ENCODE measurements at places on chromosomes 11 and 22.

GRCh38 chr22:25420471-25420924 is 144.0 kb upstream of the GRK3 start:
- DNase-seq: no peak

DNA sequence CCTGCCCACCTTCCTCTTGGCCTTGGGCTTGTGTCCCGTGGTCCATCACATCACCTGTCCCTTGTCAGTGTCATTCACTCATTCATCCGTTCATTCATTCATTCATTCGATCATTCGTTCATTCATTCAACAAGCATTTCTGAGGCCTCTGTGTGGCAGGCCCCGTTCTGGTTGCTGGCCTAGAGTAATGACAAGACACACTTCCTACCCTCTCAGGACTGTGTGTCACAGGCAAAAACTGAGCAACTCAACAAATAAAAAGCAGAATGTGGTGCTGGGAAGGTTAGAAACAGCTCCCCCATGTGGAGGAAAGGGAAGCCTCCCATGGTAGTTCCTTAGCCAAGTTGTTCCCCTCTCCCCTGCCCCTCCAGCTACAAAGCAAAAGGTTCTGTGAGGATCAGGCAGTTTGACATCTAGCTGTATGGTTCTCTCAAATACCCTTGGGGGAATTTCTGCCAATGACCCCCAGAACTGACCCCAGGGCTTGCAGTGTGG is 1.6 kb upstream of the OMP start:
- peak; percentile 40 for DNase-seq

GRCh38 chr11:118106789-118107335 is 20.1 kb upstream of the SMIM35 start:
- DNase-seq: no peak

DNA sequence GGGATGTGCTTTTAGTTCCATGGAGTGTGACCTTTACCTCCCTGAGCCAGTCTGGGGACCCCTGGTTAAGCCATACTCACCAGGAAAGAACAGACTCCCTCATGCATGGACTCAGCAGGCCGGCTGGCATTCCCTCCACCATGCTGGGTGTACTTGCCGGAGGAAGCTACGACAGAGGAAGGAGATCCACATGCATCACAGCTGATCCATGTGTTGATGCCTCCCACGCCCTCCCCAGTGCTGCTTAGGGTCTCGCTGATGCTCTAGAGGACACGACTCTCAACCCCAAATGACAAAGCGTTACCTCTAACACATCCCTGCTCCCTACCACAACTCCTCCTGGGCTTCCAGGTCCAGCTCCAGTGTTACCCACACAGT is 39.8 kb downstream of the GAB4 start:
- no peak for DNase-seq

DNA sequence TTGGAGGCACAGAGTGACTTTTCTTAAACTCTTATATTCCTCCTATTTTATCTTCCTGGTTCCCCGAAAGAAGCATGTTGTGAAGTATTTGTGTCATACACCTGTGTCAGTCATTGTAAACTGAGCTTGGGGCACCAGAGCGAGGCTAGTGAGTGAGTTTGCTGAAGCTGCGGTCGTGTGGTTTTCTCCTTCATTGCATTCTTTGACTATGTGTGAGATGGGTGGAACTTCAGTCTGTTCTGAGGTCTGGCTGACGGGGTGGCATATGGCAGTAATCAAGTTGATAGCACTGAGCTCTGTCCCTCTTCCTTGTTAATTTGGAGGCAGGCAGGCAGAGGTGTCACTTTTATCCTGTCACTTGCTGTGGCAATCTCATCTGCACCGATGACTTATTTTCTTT is 4.2 kb downstream of the VPS26B start:
- peak; percentile 37 for DNase-seq

DNA sequence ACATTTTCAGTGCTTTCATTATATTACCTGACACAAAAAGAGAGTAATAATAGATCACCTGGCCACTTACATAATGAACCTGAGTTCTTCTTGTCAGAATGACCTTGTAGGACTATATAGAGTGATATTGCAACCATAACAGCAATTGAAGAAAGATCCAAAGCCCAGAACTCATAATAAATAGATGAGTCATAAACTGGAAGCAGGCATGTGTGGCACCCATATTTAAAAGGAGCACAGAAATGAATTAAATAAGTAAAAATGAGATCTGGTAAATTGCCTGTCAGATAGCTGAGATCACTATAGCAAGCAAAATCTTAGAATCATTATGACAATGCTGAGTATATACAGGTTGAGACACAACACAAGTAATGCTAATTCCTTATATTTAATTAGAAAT is 331.8 kb downstream of the AASDHPPT start:
- no peak for DNase-seq

DNA sequence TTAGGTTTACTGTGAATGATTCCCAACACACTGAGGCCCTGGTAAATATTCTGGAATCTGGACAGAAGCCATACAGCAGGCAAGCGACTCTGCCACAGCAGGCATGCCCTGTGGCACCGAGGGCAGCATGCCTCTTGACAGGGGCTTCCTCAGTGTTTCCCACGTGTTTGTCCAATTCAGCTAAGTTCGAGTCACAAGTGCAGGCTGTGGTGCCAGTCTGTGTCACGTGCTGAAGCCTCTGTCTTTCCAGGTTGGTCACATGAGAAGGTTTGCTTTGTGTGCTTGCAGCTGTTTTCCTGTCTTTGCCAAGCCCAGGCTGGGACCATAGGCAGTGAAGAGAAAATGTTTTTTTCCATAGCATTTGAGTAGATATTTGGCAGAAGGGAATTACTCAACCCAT is 2.4 kb upstream of the PPFIBP2 start:
- DNase-seq: no peak

DNA sequence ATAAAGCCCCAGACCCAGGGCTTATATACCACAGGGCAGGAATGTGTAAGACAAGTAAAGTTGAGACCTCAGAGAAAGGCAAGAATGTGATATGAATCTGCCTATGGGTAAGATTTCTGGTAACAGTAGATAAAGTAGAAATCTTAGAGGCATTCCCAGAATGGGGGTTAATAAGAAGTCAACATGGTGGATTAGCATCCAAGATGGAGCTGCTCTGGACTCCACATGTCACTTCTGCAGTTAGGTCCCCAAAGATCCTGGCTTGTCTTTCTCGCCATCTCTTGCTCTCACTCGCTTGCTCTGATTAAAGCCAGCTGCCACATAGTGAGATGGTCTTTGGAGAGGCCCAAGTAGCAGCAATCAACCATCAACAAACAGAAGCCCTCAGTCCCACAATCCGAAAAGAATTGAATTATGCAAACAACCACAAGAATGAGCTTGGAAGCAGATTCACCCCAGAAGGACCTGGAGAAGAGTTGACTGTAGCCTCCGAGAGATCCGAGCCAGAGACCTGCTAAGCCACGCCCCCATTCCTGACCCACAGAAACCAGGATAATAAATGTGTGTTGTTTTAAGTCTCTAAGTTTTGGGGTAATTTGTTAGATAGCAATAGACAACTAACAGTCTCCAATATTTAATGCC is 5.4 kb upstream of the C11orf86 start:
- DNase-seq: no peak

GRCh38 chr22:18991821-18992442 is 55.8 kb upstream of the PRODH start:
- no peak for DNase-seq

DNA sequence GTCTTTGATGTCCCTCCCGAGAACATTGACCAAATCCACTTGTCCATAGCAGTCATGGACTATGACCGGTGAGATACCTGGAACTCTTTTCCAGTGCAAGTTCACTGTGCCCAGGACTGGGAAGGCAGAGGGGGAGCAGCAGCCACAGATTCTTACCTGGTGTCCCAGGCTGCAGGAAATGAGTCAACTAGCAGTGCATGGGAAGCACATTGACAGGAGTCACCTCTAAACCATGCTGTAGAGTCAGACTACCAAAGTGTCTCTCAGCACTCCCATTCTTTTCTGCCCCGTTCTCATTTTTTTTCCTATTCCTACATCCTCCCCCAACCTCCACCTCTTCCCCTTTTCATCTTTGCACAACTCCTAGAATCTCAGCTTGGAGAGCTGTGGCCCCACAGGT is 67.2 kb upstream of the OLFML1 start:
- DNase-seq: no peak

GRCh38 chr11:91396236-91397133 is 828.1 kb upstream of the FAT3 start:
- no peak for DNase-seq

DNA sequence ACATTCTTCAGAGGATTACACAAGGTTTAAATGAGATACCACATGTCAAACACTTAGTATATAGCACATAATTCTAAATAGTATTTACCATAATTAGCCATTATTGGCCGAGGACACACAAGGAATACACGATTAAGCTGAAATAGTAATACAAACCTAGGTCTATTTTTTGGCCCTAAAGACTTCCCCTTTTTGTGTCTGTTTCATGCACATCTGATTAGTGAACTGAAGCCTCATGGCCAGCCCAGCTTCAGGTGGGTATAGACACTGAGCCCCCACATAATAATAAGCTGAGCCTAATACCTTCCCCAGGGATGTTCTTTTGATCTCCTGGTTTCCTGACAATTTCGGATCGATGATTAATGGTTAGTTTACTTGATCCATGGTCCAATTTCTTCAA is 2.1 kb downstream of the GLYATL1B start:
- no peak for DNase-seq

DNA sequence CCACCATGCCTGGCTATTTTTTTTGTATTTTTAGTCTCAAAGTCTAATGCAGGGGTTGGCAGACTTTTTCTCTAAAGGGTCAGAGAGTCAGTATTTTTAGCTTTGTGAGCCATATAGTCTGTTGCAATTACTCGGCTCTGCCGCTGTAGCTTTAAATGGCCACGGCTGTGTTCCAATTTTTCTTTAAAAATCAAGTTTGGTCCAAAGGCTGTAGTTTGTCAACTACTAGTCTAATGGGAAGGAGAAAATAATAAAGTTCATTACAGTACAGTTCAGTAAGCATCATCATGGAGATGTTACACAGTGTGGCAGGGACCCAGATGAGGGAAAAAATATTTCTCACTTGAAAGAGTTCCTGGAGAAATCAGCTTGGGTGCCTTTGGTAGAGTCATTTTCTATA is 107.6 kb downstream of the CSNK2A3 start:
- no peak for DNase-seq

- peak; percentile 83 for DNase-seq
These were observed 37.8 kb downstream of the PAMR1 start for GRCh38 chr11:35487532-35488078.

GRCh38 chr11:124861670-124862069 is 3.6 kb upstream of the ROBO3 start:
- no peak for DNase-seq

DNA sequence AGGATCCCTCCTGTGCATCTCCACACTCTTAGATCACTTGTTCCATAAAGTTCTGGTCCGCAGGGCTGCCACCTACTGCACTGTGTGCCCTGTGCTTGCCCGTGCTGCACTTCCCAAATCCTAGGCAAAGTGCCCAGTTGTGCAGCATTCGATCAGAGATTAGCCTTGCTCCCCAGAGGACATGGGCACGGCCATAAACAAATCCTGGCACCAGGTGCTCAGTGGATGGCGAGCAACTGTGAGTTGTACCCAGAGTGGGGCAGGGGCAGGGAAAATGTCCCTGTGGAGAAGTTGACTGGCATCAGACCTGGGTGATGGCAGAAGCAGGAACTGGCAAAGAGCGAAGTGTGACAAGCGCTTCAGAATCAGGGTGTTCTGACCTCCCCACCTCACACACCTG is 4.7 kb downstream of the FADS2 start:
- no peak for DNase-seq

DNA sequence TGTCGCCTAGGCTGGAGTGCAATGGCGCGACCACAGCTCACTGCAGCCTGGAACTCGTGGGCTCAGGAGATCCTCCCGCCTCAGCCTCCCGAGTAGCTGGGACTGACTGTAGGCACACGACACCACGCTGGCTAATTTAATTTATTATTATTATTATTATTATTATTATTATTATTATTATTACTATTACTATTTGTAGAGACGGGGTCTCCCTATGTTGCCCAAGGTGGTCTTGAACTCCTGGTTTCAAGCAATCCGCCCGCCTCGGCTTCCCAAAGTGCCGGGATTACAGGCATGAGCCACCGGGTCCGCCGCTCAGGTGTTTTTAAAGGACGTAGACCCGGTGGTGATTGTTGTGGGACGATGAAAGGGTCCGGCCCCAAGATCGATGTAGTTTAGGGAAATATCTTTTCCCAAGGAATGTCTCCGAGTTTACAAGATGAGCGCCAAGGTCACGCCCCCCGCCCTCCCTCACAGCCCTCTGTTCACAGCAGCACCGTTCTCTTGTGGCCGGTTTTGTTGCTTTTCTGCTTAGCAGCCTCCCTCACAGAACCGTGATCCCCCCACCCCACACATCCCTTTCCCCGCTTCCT is 728 bp upstream of the POGLUT3 start:
- DNase-seq: no peak

GRCh38 chr11:74388678-74389327 is 9.4 kb downstream of the PGM2L1 start:
- DNase-seq: peak; percentile 71

GRCh38 chr22:40196628-40197360 is 19.1 kb downstream of the TNRC6B start:
- DNase-seq: no peak

DNA sequence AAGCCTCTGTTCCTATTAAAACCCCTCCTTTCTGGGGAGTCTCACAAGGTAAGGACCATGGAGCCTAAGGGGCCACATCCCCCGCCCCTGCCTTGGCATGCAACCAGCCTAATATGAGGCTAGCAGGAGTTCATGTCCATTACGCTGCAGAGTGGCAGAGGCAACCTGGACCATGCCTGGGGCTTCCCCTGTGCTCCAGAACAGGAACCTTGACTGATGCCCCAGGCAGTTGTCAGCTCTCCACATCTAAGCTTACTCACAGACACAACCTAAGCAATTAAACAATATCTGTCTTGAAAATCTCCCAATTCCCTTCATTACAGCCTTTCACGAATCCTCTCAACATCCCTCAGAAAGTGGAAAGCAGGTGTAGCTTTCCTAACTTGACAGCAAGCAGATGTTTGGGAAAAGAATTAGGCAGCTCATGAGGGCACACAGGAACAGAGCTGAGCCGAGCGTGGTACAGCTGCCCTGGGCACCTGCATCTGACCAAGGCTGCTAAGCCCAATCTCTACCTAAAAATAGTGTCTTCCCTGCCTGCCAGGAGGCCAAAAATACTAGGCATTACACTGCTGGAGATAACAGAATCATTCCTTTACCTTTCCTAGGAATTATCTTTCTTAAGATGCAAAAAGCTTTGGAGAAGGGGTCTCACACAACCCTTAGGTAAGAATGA is 20.8 kb downstream of the C11orf71 start:
- DNase-seq: no peak

- no peak for DNase-seq
These were observed 125.3 kb upstream of the B3GAT1 start for GRCh38 chr11:134537296-134537695.

DNA sequence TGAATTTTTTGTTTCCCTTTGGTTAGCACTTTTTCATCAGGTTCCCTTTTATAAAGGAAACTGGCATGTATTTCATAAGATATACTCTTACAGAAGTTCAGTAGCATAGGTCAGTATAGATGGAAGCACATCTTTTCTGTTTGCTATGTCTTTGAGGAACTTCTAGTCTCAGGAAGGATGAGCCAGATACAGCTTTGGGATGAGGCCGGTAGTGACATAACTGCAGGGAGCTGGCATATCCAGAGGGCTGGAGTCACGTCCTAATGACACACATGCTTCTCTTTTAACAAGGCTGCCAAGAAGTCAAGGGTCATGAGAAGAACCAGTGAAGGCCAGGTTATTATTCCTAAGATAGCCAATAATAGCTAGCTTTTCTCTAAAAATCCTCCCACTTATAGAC is 33.3 kb upstream of the ADSL start:
- DNase-seq: no peak

- no peak for DNase-seq
These were observed 58.9 kb downstream of the CDKN1C start for GRCh38 chr11:2826679-2827056.
